NCI-H2081 treated with DMSO at 0.1 percent for 48 hours (cell line): ENCODE measurements at places on chromosomes 2 and 18.
A peak's percentile ranks its signal among the peaks of the same experiment; 100 is the strongest.

DNA sequence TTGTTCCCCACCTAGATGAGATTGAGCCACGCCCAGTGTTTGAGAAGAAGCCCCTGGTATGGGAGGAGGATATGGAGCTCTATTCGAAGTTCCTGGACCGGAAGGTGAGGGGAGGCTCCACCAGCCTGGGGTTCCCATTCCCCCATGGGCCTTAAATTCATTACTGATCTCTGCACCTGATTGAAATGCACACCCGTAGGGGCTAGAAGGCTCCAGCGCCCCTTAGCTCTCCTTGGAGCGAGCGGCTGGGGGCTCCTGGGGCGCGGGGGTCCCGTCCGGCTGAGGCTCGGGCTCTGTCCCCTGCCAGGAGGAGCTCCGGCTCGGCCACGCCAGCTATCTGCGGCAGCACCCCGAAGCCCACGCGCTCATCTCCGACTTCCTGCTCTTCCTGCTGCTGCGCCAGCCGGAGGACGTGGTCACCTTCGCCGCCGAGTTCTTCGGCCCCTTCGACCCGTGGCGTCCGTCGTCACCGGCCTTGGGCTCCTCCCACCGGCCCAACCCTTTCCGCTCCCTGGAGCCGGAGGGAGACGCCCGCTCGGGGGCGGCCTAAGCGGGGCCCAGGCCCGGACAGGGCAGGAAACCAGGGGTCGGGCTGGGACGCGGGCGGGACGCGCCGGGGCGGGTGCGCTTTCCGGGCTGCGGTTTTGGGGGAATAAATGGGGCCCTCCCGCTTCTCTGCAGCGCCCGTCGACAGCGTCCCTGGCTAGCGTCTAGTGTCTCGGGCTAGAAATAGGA, 10.9 kb downstream of the CATIP start:
- no peak for DNase-seq

- DNase-seq = no peak
Measured at GRCh38 chr2:26952374-26952773, 18.1 kb upstream of the MAPRE3 start.

DNA sequence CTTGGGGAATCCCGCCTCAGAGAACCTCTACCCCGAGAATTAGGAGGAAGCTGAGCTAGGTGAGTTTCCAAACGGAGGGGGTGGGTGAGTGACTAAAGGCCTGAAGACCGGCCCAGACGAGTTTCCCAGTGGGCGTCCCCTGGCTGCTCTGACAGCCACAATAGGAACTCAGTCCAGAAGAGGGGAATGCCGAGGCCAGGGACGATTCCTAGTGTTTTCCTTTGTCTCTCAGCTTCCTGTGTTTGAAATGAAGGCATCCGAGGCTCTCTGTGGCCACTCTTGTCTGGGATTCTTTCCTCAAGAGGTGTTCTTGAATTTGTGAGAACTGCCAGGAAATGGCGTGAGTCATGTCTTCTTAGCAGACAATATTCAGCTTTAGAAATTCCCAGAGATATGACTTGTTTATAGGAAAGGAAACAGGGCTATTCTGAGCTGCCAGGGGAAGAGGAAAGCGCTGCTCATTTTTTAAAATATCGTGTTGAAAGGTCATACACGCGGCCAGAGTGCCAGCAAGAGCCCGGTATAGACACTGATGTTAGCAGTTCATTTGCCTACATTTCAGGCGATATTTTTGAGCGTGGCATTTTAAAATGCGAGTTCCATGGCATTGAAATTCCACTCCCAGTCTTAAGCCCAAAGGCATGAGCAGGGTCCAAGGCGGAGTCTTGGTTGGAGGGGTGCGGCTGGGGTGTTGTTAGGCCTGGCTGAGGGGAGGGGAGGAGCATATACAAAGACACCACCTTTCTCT, 169.1 kb upstream of the KLF7 start:
- DNase-seq = no peak

DNA sequence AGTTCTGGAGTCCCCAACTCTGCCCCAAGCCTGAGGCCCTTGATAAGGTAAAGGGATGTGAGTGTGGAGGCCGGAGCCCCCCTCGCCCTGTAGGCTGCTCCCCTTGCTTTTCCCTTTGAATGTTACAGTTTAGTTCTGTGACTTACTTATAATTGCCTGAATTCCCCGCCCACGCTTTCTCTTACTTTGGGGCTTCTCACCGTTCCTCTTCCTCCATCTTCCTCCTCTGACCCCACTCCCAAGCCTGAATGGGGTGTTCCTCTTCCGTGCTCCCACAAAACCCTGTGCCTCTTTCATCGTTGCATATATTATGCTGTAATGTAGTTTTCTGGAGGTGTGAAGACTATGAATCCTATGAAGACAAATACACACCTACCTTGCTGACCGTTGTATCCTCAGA, 15.0 kb upstream of the IL1RN start:
- DNase-seq = no peak

DNA sequence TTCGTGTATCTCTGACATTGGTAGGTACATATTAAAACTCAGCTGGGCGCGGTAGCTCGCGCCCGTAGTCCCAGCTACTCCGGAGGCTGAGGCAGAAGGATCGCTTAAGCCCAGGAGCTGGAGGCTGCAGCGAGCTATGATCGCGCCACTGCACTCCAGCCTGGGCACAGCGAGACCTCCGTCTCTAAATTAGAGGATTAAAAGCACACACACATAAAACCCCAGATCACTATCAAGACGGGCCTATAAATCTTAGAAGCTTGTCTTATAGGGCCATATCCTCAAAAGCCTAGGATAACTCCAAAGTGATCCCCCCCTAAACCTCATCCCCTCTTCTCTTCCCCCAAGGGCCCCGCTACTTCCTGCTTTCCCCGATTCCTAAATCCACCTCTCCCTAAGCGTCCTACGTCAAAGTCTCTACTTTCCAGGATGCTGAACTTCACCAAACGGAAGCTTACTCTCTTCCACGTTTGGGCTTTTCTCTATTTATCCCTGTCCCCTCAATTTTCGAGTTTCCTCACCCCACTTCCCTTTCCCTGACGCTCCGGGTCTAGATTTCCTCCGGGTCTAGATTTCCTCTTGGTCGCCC, 707 bp downstream of the KRCC1 start:
- DNase-seq = no peak

- DNase-seq = no peak
Measured at GRCh38 chr2:182621191-182621590, 94.9 kb upstream of the DNAJC10 start.

DNA sequence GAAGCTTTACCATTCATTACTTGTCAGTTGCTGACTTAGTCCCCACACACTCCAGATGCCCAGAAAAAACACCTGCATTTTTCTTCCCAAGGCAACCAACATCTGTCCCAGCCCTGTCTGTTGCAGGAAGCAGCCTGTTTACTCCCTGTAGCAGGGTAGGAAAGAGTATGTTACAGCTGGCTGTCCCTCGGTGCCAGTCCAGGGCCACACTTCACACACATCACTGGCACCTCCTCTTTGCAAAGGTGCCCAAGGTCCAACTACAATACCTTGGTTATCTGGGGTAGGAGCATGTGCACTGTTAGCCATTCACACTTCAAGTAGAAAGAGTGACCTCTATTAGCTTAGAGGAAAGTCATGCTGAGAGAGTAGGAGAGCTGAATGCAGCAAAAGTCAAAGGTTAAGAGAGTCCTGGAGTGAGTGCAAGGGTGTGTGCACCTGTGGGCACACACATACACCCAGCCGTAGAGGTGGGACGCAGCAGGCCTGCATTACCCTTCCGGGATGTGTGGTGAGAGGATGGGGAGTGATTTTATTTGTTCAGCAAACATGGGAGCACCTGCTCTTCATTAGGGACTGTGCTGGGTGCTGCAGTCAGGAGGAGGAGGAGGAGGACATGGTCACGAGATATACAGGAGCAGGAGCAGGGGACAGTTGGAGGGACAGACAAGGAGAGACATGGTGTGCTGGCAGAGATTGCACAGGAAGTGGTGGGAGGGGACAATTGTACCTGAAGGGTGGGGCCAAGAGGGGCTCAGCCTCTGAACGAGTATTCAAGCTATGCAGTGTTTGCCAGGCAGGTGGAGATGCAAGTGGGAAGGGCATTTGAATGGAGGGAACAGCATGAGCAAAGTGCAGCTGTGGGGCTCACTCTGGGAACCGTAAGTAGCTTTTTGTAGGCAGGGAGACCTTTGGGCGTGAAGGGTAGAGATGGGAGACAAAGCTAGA, 69.8 kb downstream of the TSN start:
- DNase-seq = peak; percentile 39

DNA sequence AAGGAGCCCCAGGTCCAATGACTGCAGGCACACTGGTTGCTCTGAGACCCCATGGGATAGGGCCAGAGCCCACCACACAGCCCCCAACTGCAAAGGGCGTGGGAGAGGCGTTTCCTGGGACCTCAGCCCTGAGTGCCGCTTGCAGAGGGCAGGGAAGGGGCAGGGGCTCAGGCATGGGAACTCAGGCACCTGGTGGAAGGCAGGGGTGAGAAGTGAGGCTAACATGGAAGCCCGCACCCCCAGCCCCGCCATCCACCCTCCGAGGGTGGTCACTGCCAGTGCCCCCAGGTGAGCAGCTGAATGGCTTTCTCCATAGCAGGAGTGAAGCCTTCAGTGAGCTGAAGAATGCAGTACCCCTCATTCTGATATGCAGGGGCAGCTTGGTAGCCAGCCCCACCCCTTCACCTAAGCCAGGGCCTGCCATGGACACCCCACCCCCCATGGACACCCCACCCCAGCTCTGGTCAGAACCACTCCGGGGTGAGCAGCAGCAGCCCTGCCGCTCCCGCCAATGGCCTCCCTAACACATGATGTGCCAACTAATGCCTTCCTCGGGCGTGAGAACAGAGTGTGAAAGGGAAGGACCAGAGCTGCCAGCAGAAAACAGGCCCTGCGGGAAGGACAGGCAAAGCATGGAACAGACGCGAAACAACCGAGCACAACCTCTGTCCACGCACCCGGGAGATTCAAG, 6.6 kb downstream of the KIF1A start:
- DNase-seq = no peak

GRCh38 chr18:70377857-70378701, 89.2 kb downstream of the SOCS6 start:
- DNase-seq = no peak

DNA sequence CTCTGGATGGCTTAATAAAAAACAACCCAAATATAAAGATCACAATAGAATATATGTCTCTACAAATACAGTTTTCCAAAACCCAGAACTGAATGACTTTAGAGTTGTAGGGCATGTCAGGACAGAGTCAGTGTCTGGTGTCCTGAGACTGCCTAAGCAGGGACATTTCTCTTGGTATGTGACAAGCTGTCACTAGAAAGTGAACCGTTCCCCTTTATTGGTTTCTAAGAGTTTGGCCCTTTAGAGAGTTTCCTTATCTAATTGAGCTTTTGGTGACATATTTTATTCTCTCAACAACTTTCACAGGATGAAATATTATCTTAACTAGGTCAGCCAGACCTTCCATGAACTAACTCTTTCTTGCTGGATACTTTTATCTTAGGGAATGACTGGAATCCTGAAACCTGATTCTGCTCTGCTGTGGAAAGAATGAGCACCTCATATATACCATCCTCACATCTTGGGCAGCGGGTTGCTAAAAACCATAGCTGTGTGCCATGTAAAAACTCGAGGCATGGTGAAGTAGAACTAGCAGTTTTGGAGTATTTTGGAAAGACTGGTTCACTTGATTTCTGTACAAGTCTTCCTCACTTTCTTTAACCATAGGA, 54.8 kb downstream of the CAVIN2 start:
- no peak for DNase-seq

GRCh38 chr2:144359684-144360083, 160.2 kb downstream of the ZEB2 start:
- no peak for DNase-seq

- no peak for DNase-seq
Measured at GRCh38 chr2:225763711-225764110, 364.2 kb downstream of the NYAP2 start.

DNA sequence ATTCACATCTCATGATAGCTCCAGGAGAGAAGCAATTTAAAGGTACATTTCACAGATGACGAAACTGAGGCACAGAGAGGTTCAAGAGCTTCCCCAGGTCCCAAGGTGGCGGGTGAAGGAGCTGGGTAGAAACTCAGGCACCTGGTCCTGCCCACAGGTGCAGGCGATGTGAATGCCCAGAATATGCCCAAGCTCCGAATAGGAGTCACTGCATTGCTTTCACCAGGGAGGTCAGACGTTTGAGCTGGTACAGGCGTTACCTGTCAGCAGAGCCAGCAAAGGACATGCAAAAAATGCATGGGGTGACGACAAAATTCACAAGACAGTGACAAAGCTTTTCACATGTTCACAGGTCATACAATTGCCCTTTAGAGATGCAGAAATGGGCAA, 247.9 kb downstream of the HDAC4 start:
- DNase-seq = no peak

- DNase-seq = no peak
Measured at GRCh38 chr2:17540813-17541530, 476 bp downstream of the VSNL1 start.

DNA sequence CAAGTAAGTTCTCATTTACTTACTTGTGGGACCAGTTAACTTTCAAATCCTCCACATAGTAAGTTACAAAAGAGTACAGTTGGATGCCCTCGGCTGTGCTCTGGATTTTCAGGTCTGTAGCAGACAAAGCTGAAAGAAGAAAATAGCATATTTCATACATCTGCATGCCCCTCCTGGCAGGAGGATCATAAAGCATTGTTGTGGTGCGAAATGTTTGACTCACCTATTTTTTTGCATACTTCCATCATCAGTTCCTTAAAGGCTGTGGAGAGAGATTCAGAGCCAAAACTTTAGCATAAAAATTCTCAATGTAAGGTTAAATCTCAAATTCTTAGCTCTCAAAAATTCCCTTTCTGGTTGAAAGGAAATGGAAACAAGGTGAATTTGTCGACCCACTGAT, 70.8 kb upstream of the LPIN2 start:
- no peak for DNase-seq

GRCh38 chr2:20223407-20224163, 1.3 kb downstream of the SDC1 start:
- no peak for DNase-seq

DNA sequence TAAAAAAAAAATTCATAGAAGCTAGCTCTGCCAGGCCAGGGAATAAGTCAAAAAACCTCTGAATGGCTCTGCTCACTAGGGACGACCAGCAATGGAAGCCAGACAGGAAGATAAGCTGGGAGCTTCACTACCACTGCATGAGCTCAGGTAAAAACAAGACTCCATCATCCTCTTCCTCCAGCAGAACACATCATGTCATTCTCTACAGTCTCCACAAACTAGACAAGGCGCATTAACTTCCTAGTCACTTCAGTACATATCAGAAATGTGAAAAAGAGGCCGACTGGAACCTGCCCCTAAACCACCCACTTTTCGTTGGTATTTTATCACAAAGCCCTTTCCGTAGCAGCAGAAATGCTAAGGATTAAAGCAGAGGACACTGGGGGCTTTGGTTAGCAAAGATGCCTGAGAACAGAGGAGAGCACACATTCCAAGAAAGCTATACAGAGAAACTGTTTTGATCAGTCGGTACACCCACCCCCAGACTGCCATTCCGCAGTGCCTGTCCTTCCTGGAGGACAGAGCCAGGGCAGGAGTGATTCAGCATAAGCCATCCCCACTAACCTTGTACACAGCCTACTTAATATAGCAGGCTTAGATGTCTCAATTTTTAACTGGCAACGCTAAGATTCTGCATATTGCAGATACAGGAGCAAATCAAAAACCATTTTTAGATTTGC, 53.4 kb downstream of the AAK1 start:
- DNase-seq = no peak

GRCh38 chr2:118923371-118923770, 18.6 kb upstream of the MARCO start:
- DNase-seq = no peak
